Esophagus squamous epithelium (tissue), 5 donors: ENCODE measurements at places on chromosomes 6 and 20.

GRCh38 chr20:39974966-39975501, 714.0 kb downstream of the MAFB start:
- DNase-seq, result no peak

DNA sequence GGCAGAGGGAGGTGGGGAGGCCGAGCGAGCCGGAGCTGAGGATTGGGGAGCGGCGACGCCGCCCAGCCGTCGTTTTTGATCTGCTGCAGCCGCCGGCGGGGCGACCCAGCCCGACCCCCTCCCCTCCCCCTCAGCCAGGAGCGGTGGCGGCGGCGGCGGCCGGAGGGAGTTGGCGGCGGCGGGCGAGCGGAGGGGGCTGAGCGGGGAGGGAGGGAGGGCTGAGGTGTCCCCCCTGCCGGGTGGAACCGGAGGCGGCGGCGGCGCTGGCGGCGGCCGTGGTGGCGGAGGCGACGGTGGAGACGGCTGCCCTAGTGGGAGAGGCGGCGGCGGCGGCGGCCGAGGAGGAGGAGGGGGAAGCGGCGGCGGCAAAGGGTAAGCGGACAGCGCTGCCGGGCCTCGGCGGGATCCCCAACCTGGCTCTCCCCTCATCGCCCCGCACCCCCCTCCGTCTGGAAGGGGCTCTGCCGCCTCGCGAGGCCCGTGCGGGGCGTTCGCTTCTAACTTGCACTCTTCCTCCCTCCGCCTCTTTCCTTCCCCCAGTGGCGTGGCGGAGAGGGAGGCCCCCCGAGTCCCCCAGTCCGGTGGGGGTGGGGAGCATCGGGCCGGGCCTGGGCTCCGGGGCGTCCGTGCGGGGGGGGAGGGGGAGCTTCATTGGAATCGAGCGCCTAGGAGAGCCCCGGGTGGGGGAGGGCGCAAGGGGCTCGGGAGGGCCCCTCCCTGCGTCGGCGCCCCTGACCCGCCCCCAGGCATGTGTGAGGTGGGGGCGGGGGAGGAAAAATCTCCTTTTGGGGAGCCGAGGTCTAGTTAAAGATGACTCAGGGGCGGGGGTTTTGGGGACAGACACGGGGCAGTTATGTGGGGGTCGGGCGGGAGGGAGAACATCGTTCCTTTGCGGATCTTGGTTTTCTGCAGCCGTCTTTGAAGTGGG, at the start of gene TAB2:
TAB2 (plus strand) TSS at position 69 of the 928 bp plus-strand sequence. CDS start 52,286 bp downstream, outside the sequence.
- no peak for DNase-seq

DNA sequence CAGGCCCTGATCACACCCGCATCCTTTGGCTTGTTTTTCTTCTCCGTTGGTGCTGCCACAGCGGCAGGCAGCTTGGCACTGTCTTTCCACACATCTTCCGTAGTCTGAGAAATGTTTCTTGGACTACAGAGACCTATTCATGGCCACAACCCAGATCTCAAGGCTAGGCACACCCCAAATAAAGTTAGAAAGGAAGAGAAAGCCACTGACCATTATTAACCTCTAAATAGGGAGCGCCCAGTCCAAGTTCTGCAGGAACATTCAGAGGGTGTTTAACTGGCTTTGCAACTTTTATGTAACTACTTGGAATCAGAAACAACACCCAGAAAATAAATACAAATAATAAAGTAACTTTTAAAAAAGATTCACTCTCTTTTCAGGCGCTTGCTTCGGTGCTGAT, 124.8 kb upstream of the NEDD9 start:
- no peak for DNase-seq

GRCh38 chr20:59949911-59950310, 8.3 kb upstream of the CDH26 start:
- DNase-seq, result no peak

DNA sequence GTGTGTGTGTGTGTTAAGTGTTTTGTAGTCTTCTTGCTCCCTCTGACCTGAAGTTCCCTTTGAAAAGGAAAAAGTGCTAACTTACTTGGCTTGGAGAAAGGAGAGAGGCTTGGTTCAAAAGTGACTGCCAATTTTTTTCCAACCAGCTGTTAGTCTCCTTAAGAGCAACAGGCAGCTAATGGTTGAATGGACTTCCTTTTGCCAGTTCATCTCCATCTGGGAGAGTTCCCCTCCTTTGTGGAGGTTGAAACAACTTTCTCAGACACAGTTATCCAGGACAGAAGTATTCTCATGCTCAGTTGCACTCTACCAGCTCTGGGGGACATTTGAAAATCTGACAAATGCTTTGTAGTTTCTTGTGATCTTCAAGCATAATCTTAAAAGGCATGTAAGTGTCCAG, 4.5 kb downstream of the RIPOR2 start:
- DNase-seq, result no peak

GRCh38 chr20:57167971-57168701, 98.3 kb downstream of the BMP7 start:
- DNase-seq, result no peak

- no peak for DNase-seq
These were observed 42.7 kb downstream of the IRAK1BP1 start for GRCh38 chr6:78910010-78910409.

DNA sequence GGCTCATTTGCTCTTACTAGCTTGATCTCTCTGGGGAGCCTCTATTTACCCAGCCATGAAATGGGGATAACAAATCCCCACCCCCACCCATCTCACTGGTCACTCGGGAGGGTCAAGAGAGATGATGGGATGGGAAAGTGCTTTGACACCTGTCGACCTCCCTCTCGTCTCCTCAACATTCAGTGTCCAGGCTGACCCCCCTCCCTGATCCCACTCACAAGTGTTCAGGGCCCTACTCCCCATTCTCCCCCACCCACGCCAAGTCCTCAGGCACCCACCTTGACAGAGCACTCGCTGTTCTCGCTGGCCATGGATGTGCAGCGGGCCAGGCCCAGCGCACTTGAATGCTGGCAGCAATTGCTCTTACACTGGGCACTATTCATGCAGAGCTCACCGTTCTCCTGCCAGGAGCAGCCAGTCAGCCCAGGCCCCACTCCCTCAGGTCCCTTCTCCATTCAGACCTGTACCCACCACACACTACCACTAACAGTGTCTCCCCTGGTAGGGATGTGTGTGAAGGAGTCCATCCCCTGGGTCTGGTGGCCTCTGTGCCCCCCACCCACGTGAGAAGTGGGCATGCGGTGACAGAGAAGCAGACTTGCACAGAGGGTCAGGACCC, 1.6 kb downstream of the CLPS start:
- no peak for DNase-seq

- no peak for DNase-seq
These were observed 72.1 kb downstream of the MAP3K5 start for GRCh38 chr6:136720045-136720770.

DNA sequence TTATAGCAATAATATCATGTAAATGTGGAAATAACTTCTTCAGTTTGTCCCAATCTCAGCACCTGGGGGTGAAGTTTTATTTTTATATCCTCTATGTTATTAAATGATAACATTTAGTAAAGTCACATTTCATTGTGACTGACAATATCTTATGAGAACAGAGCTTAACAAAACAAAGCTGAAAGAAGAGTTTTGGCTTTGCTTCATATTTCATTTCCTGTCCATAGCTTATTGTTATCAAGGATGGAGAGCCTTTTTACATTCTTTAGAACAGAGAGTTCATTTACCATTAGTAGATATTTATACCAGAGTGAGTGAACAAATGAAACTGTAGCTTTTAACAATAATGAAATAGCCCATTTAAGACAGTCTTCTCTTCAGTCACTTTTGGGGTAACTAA, 231.9 kb upstream of the SGK1 start:
- DNase-seq, result no peak

DNA sequence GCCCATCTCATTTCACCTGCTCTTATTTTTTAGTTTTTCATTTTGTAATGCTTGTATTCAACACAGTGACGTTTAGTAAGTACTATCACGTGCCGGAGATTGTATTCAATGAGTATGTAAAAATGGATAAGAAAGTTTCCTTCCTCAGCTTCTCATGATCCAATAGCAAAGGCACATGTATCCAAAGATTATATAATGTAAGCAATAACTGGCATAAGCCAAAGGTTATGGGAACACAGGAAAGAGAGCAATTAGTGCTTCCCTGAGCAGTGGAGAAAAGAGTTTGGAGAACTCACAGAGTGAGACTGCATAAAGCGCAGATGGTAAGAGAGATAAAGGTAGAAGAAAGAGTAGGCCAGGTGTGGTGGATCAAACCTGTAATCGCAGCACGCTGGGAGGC, 21.8 kb upstream of the LTV1 start:
- no peak for DNase-seq

DNA sequence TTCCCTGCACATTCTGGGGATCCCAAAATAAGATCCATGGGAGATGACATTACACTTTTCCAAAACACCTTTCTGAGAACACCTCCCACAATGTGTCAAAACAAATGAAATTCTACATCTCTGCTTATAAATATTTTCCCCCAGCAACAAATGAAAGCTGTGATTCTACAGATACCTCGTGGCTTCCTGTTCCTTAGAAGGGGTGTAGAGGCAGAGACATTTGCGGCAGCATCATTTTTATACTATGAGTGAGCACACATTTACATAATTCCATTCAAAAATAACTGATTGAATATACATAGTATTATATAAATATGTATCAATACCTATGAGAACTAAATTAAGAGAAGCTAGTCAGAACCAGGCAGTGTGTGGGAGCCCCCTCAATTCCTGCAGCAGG, 213.9 kb upstream of the JARID2 start:
- no peak for DNase-seq

DNA sequence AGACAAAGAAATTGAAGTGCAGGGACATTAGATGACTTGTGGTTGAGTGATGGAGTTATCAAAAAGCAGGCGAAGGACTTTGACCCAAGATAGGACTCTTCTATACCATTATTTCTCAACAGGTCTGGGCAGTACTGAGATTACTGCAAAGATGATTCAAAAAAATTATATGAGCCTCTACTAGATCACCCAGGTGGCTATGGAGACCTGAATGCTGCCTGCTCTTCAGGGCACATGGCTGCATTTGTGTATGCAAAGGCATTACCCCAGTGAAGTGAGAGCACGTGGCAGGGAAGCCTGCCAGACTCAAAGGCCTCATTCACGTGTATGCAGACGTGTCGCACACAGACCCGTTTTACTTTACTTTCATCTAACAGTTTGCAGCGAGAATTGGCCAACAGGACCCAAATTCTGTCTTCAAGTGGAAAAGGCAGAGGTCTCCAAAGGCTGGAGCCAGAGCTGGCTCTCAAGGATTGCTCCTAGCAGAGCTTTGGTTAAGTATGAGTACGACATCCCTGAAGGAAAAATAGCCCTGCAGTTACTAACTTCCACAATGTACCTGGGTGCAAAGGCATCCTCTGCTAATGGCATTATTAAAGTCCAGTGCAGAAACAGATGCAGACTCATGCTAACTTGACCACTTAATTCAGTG, 113.8 kb upstream of the ARMC2 start:
- DNase-seq, result no peak

- no peak for DNase-seq
These were observed 244.6 kb downstream of the HAO1 start for GRCh38 chr20:7695635-7696034.

DNA sequence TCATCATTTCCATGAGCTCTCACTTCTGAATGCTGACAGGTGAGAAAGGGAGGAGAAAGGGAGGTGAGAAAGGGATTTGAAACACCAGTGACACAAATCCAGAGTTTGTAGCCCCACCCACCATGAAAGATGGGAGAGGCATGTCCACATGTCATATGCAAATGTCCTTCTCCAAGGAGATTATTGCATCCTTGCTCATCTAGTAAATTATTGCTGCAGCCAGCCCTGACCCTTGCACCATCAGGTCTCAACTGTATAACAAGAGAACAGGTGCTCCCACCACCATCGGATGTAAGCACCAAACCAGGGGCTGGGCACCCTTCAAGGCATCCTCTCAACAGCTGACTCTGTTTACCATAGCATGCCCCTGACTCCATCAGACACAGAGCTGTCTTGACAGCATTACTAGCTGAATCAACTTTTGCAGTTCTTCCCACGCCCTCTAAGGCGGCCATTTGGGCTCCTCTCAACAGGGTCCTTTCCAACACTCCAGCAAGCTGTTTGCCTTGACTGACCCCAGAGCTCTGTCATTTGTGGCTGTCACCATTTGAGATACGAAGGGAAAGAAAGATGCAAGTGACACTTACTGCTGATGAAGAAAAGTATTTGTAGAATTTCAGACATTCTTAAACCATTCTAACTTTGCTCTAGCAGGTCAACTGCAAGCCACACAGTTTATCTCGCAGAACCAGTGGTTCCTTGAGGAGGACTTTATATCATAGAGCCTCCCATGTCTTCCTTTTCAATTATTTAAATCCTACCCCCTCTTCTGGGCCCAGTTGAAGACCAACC, 14.2 kb downstream of the GFOD1 start:
- no peak for DNase-seq

DNA sequence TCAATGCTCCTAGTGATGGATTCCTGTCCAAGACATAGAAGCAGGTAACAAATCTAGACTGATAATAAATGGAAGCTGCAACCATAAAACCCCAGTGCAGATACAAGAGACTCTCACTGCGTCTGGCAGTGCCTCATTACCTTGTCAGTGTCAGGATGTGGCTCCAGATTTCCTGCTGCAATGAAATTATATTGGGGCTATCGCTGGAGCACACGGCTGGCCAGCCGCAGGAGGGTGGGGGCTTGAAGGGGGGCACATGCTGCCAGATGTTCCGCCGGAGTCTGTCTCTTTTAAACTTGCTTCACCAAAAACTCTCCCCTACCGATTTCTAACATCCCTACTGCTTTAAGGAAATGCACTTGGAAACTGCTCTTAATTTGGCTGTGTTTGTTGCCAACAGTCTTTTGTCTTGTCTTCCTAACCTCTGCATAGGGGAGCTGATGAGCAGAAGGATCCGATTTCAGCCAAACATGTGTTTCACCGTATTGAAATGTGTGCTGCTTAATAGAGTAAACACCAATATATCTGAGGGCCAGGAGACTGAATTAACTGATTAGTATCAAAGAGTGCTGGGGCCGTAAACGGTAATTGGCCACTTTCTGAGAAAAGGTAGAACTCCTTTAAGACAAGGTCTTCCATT, 102.2 kb upstream of the EXOC2 start:
- no peak for DNase-seq

- no peak for DNase-seq
These were observed 780 bp upstream of the TAF4 start for GRCh38 chr20:62066339-62066982.

GRCh38 chr6:132400555-132400882, 756 bp downstream of the MOXD1 start:
- no peak for DNase-seq

DNA sequence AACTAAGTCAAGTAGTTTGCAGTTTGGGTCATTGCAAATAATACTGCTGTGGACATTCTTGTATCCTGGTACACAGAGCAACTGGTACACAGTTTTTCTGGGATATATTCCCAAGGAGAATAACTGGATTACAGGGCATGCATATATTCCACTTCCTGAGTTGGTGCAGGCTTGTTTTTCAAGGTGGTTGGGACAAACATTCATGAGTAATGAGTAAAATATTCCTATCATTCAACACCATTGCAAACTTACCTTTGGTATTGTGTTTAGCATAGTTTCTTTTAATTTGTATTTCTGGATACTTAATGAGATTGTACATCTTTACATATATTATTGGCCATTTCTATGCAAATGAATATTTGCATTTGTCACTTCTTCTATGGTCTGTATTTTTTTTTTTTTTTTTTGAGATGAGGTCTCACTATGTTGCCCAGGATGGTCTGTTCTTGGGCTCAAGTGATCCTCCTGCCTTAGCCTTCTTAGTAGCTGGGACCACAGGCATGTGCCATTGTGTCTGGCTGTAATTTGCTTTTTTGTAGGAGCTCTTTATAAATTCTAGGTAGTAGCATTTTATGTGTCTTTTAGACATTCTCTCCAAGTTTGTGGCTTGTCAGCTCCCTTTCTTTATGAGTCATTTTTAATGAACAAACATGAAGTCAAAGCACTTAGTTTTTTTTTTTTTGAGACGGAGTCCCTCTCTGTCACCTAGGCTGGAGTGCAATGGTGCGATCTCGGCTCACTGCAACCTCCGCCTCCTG, 158.7 kb downstream of the SOX4 start:
- DNase-seq, result no peak
